Ovary (tissue), 10 donors: ENCODE measurements at places on chromosomes 6 and 20.

GRCh38 chr20:15742627-15743026 lies 830.6 kb downstream of the KIF16B start:
- no peak overlapping the region for H3K4me3 ChIP-seq
- no peak for DNase-seq
- no peaks in the 10 kb centered on the region for H3K4me1 ChIP-seq
- H3K27ac ChIP-seq, result no peak overlapping the region

DNA sequence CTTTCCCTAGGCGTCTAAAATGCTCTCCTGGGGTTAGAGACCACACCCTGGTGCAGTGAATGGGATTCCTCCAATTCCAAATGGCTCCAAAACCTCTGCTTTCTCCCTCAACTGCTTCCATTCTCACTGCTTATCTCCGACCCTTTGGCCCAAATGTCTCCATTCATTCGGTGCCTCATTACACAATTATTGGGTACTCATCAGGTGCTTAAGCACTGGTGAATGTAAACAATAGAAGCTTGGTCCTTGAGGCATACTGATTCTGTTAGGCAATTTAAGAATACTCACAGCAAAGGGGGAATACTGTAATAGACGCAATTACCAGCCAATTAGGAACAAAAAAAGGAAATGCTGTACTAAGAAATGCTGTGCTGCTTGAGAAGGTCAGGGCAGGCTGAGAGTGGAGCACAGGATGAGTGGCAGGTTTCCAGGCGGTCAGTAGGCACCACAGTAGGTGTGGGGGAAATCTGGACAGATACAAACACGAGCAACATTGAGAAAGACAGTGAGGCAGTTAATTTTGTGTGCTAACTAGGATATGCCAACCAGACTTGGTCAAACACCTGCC lies 23.0 kb downstream of the GMDS start:
- H3K27ac ChIP-seq, result no peak overlapping the region
- no peaks in the 10 kb centered on the region for H3K36me3 ChIP-seq
- H3K27me3 ChIP-seq, result no peaks in the 10 kb centered on the region
- DNase-seq, result no peak

- DNase-seq, result peak; percentile 49
- H3K27ac ChIP-seq, result no peak overlapping the region
- no peaks in the 10 kb centered on the region for H3K36me3 ChIP-seq
- no peaks in the 10 kb centered on the region for H3K27me3 ChIP-seq
- no peak overlapping the region for H3K4me3 ChIP-seq
- peaks cover 3% of the 10 kb centered on the region for H3K4me1 ChIP-seq
Observed at GRCh38 chr20:44217342-44218092, 6.9 kb upstream of the OSER1 start.

DNA sequence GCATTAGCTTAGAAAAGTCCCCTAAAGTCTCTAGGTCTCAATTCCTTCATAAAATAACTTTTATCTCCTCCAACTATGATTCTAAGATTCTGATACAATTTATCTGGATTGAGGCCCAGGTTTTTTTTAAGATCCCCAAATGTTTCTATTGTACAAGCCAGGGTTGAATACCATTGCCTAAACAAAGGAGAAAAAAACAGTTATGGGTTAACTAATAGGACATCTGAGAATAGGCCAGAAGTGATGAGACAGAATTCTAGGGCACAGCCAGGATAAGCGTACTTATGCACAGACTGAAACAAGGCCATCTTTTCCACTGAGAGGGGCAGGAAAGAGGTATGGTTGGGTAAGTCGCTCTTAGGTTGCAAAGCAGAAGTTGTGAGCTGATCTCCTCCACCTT lies 26.4 kb downstream of the EPB41L2 start:
- H3K36me3 ChIP-seq, result no peaks in the 10 kb centered on the region
- H3K27ac ChIP-seq, result no peak overlapping the region
- H3K27me3 ChIP-seq, result no peaks in the 10 kb centered on the region
- DNase-seq, result no peak
- peaks cover 2% of the 10 kb centered on the region for H3K4me1 ChIP-seq
- H3K4me3 ChIP-seq, result no peak overlapping the region

GRCh38 chr6:56329271-56330050 lies 82.1 kb upstream of the COL21A1 start:
- no peak overlapping the region for H3K27ac ChIP-seq
- H3K36me3 ChIP-seq, result no peaks in the 10 kb centered on the region
- H3K4me1 ChIP-seq, result no peaks in the 10 kb centered on the region
- DNase-seq, result no peak

DNA sequence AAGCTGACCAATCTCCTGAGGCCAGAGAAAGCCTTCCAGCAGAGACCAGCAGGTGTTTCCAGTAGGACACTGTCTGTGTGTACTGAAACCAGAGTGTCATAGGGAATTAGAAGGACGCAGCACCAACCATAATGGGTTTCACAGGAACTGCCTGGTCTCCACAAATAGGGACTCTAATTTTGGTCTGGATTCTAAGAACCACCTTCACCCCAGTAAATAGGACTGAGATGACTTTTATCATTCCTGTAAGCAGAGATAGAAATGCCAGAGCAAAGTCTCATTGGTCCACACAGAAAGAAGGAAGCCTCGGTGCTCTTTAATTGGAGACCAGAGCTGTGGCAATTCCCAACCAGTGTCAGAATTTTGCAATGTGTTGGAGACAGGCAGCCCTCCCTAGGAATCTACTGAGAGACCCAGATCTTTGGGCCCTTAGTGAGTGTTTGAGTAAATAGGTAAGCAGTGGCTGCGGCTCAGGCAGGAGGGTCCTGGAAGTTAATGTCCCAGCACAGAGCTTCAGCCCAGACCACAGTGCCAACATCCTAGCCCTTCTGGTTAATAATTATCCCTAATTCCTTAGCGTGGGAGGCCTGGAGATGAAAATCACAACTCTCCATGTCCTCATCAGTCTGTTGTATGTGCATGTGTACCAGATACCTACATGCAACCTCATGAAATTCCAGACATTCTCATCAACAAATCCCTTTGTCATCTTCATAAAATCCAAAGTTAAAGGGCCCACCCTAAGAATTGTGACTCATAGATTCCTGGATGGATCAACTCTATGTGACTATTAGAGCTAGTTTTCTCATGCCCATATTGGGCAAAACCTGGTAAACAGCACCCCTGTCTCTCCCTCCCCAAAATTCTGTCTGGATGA lies 81.2 kb downstream of the UNC5CL start:
- H3K36me3 ChIP-seq, result no peaks in the 10 kb centered on the region
- no peak for DNase-seq

- no peaks in the 10 kb centered on the region for H3K36me3 ChIP-seq
- no peak overlapping the region for H3K27ac ChIP-seq
- no peak for DNase-seq
- peaks cover 4% of the 10 kb centered on the region for H3K4me1 ChIP-seq
- H3K4me3 ChIP-seq, result no peak overlapping the region
Observed at GRCh38 chr6:112184951-112185350, 69.4 kb downstream of the LAMA4 start.

DNA sequence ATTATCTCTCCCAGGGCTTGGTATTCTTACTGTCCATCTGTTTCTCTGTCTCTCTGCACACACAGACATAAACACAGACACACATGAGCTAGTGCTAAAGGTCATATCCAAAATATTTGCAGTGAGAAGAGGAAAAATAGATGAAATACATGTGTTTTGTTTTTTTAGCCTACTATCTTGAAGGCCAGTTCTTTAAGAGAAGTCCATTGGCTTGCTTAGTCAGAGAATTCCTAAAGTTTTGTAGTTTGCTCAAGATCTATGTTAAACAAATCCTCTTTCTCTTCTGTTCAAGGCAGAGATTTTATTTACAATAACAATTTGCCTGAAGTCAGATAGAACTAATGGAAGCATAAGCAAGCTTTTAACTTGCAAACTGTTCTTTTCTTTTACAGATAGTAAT lies 120.0 kb upstream of the AKIRIN2 start:
- H3K36me3 ChIP-seq, result no peaks in the 10 kb centered on the region
- no peak for DNase-seq
- H3K4me3 ChIP-seq, result no peak overlapping the region
- peaks cover 5% of the 10 kb centered on the region for H3K4me1 ChIP-seq
- H3K27me3 ChIP-seq, result no peaks in the 10 kb centered on the region
- no peak overlapping the region for H3K27ac ChIP-seq
